Stimulated activated effector memory CD8-positive, alpha-beta T cell treated with anti-CD3 and anti-CD28 coated beads, Interleukin-12 subunit alpha, Interleukin-12 subunit beta, amount 100 ng/mL, for 72 hours (primary cell): ENCODE measurements at places on chromosomes 5 and 9.

DNA sequence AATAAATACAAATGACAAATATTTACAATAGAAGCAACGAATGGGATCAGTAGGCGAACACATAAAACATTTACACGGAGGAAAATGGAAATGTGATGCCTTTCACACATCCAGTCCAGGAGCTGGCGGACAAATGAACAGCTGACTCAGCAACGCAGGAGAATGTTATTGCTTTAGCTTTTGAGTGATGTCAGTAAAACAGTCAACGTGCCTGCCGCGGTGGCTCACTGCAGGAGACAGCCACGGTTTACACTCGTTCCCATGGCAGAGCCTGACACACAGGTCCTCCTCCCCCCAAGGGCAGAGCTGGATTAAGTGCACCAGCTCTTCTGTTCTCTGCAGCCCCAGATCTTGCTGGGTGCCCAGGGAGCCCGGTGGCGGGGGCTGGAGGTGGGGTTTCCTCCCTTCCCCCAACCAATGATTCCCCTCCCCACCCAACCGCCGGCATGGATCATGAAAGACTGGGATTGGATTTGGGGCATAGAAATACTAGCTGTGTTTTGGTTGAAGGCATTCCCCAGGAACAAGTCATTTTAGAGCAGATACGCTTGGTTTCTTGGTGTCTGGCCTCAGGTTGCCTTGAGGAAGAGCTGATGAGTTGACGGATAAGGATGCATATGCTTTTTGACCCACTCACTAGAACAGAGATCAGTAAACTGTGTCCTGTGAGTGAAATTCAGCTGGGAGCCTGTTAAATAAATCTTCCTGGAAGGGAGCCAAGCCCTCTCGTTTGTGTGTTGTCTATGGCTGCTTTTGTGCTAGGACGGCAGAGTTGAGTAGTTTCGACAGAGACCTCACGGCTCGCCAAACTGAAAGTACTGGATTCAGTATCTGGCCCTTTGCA, 12.5 kb downstream of the STC2 start:
- DNase-seq, result no peak

GRCh38 chr9:94281101-94281500, 22.0 kb downstream of the ZNF169 start:
- DNase-seq, result no peak

DNA sequence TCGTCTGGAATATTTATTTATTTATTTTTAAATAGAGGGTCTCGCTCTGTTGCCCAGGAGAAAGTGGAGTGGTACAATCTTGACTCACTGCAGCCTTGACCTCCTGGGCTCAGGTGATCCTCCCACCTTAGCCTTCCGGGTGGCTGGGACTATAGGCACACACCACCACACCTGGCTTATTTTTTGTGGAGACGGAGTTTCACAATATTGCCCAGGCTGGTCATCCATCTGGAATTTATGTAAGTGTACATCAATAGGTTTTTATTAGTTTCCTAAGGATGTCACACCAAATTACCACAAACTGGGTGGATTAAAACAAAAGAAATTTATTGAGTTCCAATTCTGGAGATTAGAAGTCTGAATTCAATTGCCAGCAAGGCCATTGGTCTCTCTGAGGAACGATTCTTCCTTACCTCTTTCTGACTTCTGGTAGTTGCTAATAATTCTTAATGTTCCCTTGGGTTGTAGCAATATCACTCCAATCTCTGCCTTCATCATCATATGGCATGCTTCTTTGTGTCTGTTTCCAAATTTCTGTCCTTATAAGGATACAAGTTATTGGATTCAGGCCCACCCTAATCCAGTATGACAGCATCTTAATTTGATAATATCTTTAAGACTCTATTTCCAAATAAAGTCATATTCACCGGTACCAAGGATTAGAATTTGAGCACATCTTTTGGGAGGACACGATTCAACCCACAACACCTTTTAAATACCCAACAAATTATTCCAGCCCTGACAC, 16.3 kb upstream of the RAD23B start:
- DNase-seq, result no peak

- DNase-seq, result no peak
These were observed 43.9 kb downstream of the FYB1 start for GRCh38 chr5:39175273-39175955.

DNA sequence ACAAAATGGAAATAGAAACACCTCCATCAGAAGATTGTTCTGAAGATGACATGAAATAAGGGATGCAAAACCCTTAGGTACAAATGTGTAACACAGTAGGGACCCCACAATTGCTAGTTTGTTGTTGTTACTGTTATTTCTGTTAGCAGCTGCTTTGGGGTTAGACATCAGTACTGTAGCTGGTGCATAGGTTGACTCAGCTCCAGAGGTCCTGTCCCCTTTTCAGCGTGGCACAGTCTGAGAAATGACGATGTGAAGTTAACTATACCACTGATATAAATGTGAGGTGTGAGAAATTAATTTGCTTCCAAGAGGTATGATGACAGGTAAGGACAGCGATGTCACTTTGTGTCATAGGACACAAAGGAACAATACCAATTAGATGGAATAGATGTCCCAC, 384.6 kb upstream of the KLF4 start:
- DNase-seq, result no peak

DNA sequence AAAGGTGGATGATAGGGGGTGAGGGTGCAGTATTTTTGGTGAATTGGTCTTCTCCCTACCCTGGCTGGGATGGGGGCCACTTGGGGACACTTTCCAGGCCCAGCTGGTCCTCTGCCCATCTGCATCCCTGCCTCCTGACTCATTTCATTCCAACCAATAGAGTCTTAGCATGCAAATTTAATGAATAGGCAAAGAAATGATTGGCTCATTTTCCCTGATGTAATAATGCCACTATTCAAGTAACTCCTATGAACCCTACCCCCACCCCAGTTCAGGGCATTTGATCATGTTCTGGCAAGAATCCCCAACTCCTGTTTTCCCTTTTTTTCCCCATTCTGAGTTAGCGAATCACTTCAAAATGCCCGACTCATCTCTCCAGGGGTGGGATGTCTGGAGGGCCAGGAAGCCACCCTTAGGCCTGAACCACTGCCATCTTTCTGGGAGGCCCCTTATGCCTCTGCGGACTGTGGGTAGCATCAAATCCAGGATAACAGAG, 56.7 kb downstream of the PCDH1 start:
- no peak for DNase-seq

DNA sequence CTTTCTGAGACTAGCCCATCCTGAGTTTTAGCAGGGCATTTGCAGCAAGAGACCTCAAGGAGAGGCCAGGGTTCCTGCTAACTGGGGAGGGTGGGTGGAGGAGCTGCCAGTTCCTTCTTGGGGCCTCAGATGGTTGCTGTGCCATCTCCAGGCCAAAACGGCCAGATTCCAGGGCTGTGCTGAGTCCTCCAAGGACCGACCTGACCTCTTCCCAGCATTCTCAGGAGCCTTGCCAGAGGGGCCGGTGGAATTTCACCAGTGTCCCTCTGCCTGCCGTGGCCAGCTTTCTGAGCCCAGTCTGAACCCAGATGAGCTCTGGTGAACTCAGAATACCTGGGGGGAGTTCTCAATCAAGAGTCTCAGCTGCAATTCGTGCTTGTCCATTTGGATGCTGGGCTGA, 54.3 kb downstream of the TSTD2 start:
- DNase-seq, result no peak
